Inflammatory macrophage (primary cell): ENCODE measurements at places on chromosomes 3 and 15.

DNA sequence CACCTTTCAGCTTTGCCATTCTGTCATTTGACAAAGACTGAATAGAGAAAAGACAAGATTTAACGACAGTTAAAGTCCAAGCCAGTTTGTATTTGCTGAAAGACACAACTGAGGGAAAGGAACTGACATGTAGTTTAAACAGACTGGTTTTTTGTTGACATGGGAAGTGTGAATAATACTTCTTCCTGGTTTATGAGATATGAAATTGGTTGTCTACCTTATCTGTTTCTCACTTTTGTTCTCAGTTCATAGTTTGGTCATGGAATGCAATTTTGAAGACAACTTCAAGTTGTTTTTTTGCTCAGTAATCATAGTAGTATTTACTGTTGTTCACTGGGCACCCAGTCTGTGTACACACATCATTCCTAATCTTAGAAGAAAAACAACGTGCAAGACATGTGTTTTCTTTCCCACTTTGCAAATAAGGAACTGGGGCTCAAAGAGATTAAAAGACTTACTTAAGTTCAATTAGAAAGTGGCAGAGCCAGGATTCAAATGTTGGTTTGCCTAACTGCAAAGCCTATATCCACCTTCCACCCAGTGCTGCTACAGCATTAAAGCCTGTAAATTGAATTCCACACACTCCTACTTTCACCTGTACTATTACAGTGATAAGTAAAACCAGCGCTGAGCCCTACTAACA is 103.5 kb downstream of the LPP start:
- no peak for DNase-seq

DNA sequence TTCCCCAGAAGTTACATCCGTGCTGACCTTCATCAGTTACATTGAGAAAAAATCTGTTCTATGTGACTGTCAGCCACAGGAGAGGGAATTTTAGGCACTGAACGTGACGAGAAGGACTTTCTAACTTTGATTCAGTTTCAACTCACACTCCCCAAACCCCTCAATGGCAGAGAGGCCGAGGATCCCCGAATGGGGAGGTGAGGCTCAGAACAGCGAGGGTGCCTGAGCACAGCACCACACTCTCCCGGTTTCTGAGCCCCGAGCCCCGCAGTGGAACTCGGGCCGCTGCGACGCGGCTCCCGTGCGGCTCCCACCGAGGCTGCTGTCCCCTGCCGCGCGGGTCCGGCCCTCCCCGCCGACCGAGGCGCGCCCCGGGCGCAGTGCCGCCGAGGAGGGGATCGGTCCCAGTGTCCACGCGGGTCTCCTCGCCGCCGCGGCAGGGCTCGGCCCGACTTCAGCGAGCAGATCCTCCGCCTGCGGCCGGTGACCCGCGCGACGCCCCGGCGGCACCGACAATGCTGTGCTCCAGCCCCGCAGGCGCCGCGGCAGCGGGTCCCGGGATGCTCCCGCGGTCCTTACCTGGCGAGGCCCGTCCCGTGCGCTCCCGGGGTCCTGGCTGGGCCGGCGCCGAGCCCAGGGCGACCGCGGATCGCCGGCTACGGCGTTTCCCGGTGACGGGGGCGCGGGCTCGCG is 439 bp downstream of the CTXND1 start:
- no peak for DNase-seq

DNA sequence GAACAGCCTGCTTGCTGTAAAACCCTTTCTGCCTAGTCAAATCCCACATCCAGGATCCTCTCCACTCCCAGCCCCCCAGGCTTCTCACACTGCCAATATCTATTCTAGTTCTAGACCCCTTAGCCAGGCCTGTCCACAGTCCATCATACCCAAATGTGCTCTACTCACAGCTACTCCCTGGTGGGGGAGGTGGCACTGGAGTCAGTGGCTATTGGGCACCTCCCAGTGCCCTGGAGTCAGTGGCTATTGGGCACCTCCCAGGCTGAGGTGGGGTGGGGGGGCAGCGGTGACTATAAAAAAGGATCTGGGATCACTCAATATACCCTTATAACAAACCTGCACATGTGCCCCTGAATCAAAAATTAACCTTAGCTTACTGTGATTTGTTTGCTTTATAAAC is 773 bp upstream of the DISP2 start:
- no peak for DNase-seq

- DNase-seq = no peak
Measured at GRCh38 chr3:140180603-140181002, 245.6 kb downstream of the CLSTN2 start.

DNA sequence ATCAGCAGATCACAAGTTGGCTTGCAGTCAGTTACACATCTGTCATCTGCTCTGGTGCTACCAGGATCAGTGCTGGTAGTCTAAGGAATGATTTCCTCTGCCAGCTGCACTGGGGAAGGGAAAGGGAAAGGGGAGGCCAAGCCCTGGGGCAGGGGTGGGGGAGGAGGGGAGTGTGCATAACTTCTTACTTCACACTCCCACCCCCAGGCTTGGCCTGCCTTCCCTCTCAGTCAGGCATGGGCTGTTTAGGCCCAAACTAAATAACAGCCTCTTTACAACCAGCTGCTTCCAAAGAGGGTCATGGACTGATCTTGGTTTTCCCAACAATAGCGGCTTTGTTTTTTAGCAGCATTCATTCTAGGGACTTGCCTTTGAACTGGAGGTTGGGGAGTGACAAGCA is 86.1 kb upstream of the PSMD6 start:
- DNase-seq = no peak

- DNase-seq = peak; percentile 40
Measured at GRCh38 chr3:17686613-17687012, 55.8 kb downstream of the TBC1D5 start.

GRCh38 chr3:27186013-27186412 is 183.2 kb downstream of the NEK10 start:
- DNase-seq = no peak

- no peak for DNase-seq
Measured at GRCh38 chr3:124041553-124041952, 49.6 kb upstream of the ROPN1 start.

DNA sequence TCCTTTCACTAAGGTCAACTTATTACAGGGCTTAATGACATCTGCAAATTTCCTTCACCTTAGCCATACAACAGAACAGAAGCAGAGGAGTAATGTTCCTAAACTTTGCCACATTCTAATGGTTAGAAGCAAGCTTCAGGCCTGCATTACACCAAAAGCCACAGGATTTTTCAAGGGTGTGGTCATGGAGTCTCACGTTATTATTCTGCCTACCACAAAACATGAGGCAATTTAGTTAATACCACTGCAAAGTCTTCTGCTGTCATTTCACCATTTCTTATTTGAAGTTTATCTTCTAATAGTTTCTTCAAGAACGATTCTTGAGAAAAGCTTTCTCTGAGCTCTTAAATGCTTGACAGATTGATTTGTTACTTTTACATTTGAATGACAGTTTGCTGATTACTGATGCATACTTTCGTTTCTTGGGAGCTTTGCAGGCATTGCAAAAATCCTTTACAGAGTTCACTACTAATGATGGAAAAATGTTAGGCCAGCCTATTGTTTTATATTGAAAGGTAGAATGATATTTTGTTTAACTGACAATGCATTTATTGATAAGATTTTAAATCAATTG is 1257.1 kb downstream of the NSUN3 start:
- no peak for DNase-seq
